Hypothalamus (tissue), 51 donors: ENCODE measurements at places on chromosomes 5 and 9.

- no peak for DNase-seq
Measured at GRCh38 chr5:133327946-133328401, 276.2 kb downstream of the HSPA4 start.

GRCh38 chr5:143402017-143402552, 1.4 kb downstream of the NR3C1 start:
- no peak for DNase-seq

DNA sequence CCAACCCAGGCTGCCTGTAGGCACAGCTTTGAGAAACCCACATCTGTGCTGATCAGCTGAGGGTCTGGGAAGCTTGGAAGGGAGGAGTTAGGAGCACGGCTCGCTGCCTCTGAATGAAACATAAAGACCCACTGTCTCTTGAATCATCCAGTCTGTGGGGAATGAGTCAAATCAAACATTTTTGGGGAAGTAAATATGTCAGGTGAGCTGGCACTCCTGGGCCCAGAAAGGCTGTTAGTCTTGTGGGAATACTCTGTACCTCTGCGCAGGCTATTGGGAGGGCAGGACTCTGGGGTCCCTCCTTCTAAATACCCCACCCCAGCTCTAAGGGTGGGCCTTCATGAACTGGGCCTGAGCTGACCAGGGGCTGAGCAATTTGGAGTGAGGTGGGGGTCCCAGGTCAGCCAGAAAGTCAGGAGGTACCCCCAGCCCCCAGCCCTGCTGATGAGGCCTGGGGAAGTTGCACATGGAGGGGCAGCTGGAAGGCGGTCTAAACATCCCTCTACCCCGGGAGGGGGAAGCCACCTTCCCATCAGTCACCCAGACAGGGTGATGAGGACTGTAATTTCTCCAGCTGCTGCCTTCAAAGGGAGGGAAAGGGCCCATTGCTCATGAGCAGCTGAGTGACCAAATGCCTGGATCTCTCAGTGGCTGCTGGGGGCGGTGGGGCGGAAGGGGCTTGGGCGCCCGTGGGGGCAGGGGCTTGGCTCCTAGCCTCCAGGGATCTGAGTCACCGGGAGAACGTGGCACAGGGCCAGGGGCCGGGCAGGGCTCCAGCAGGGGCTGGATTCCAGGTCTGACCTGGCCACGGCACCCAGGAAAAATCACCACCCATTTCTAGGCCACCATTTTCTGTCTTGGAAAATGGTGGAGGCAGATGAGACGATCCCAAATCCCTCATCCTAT, 10.8 kb downstream of the FIBCD1 start:
- DNase-seq: no peak

- no peak for DNase-seq
Measured at GRCh38 chr5:149902177-149902576, 42.4 kb downstream of the PDE6A start.

DNA sequence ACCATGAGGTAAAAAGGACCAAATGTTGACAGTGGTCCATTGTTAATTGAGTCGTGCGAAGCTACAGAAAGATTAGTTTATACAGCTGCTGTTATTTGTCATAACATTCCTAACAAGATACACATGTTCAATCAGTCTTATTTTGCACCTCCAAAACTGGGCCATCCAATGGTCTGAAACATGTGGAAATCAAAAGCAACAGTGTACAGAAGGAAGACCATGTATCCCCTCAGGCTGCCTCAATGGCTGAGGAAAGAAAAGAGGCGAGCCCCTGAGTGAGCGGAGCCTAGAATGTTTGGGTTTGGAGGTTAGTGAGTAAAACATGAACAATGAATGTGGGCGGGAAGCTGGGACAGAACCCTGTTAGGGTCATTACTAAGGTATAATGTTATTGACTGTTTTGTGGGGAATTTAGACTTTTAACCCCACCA, 35.6 kb downstream of the NFIB start:
- DNase-seq: no peak

DNA sequence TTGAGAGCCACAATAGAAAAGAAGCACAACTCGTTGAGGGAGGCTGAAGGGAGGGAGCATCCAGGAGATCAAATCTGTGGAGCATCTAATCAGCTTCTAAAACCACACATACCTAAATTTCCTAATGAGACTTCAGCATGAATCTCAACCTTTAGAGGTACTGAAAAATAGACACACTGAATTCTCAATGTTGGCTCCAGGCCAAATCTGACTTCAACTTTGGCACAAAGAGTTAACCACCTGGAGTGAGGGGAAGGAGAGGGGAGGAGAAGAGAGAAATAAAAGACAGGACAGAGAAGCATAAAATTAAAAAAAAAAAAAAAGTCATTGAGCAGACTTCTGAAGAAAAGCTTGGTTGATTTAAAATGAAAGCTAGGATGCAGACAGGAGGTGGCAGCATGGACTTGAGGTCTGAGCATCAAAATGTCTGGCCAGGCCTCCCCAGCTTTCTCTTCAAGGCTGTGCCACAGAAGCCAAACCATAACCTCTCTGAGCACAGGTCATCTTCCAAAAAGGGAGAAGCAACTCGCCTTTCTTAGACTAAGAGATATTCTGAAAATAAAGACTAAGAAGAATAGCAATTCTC, 205.6 kb downstream of the DENND1A start:
- DNase-seq: peak; percentile 12

GRCh38 chr9:126222363-126222834, 104.2 kb upstream of the MVB12B start:
- DNase-seq: no peak

DNA sequence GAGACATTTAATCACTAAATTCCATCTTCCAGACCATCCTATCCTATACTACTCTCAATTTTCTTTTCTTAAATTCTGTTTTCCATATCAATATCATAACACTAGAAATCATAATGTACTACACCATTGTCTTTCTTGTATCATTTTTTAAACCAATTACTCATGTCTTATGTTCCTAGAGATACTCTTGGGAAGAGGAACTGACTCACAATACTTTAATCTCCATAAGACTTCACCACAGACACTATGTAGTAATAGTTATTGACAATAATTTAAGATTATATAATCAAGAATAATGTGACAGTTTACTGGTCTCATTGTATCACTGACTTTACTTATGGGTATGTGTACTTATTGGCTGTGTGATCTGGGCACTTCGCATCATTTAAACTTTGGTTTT, 43.8 kb downstream of the PCDHGC5 start:
- DNase-seq: no peak

DNA sequence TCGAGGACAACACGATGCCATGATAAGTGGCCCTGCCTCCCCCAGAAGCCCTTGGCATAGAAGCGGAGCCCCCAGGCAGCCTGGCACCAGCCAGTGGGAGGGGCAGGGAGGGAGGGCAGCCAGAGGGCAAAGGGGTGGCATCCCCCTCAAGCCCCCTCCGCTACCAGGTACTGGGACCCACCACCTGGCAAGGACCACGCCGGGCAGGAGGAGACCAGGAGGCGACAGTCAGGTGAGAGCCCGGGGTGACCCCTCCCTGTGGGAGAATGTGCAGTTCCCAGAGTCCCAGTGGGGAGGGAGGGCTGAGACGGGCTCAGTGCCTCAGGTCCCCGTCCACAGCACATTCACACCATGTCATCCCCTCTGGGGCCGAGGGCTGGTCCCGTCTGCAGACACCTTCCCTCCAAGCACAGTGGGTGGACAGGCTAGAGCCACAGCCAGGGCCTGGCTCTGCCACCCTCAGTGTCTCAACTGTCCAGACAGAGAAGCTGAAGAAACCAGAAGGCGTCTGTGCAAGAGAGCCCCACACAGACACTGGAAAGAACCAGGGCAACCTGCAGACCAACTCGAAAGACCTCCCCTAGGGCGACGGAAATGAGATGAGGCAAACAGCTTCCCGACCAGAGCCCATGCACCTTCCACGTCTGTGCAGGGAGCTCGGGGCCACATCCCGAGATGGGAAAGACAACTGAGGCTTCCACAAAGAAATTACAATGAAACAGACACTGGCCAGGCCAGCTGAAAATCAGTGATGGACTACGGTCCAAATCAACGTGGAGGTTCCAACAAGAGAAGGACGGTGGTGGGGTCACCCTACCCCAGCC, 11.1 kb downstream of the BRD3 start:
- no peak for DNase-seq

DNA sequence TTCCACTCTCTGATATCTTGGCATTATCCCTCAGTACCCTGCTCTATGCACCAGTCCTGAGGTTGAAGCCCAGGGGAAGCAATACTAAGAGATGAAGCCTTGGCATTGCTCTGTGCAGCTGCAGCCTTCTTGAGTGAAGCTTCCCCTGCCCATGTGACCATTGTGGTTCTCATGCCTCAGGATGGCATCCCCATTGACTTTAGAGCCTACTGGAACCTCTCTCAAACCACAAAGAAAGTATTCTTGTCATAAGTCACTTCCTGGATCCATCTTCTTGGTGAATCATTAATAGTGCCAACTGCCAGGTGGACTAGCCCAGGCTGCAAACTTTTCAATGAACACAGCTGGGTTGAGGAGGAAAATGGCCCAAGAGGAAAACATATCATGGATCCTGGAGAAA, 283.9 kb upstream of the RFX3 start:
- no peak for DNase-seq

DNA sequence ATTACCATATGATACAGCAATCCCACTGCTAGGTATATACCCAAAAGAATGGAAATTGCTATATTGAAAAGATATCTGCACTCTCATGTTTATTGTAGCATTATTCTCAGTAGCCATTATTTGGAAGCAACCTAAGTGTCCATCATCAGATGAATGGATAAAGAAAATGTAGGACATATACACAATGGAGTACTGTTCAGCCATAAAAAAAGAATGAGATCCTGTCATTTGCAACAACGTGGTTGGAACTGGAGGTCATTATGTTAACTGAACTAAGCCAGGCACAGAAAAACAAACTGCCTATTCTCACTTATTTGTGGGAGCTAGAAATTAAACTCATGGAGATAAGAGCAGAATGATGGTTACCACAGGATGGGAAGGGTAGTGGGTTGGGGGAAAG, 63.1 kb upstream of the TTC23L start:
- DNase-seq: no peak

DNA sequence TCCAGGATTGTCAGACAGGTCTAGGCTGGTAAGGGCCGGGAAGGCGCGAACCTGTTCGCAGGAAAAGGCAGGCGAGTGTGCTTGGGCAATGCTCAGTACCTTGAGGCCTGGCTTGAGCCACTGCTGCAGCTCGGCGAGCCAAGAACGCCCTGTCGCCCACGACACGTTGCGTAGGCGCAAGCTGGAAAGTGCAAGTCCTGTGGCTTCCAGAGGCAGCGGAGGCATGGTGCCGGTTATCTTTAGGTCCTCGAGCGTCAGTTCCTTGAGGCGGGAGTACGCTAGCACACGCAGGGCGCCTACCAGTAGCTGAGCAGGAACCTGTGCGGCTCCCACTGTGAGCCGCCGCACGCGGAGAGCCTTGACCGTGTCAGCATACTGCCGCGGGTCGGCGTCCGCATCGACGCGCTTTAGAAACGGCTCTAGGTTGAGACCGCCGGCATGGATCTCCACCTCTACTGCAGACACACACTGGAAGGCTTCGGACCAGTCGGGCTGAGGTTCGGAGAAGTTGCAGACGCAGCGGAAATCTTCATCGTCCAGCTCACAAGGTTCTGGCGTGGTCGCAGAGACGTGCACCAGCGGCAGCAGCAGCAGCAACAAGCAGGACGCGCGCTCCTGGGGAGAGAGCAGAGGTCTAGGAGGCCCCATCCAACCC, 482 bp downstream of the CD14 start:
- peak; percentile 35 for DNase-seq

- no peak for DNase-seq
Measured at GRCh38 chr5:59231221-59231931, 648.5 kb downstream of the RAB3C start.

GRCh38 chr9:126301985-126302603, 24.5 kb upstream of the MVB12B start:
- peak; percentile 76 for DNase-seq

DNA sequence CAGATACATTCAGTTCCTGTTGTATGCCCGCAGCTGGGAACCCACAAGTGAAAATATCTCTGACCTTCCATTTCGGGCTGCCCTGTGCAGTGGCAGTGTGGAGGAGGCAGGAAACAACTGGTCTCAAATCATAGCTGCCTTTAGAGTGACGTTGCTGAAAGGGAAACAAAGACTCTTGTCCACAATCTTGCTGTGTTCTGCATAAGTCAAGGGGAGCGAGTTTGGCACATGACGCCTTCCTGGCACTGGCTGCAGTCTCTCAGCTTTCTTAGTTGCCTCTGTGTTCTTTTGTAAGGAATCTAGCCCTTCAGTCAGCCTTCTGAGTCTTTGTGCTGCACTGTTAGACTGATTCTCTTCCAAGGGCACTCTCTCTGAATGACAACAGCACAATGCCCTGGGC, 24.0 kb downstream of the ADAMTS16 start:
- no peak for DNase-seq

DNA sequence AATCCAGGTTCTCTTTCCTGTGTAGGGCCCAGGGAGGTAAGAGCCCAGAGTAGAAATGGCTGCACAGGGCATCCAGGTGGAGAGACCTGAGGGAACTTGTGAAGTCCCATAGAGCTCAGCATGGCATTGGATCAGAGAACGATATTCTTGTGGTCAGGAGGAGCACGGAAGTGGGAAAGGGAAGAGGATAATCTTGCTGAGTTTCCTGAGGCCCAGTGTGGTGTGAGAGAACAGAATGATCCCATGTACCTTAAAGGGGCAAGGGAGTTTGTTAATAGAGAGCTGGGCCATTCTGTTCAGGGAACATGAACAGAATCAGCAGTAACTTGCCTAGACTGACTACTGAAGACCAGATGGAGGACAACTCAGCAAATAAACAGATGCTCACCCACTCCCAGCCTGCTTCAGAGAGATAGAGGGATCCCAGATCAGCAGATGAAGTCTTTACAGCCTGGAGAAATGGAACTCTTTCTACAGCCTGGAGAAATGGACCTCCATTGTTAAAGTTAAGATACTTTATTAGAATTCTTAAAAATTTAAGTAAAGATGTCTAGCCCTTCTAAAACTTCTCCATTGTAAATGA, 119.7 kb upstream of the ELL2 start:
- no peak for DNase-seq

DNA sequence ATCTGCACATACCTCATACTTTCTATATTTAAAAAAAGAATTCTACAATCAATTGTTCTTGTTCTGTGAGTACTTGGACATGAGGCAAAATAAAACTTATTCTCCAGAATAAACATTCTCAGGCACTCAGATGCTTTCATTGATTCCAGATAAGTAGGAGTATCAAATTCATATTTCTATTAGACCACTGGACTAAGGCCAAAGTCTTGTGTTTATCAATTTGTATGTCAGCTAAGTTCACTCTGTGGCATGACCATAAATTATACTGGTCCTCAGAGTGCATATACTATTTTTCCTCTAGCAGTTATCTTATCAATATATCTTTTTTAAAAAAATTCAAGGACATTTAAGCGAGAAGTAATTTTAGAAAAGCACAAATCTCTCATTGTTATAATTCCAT, 28.2 kb downstream of the CDH10 start:
- DNase-seq: no peak
